ENCODE measurements at places on chromosomes 4 and X.

DNA sequence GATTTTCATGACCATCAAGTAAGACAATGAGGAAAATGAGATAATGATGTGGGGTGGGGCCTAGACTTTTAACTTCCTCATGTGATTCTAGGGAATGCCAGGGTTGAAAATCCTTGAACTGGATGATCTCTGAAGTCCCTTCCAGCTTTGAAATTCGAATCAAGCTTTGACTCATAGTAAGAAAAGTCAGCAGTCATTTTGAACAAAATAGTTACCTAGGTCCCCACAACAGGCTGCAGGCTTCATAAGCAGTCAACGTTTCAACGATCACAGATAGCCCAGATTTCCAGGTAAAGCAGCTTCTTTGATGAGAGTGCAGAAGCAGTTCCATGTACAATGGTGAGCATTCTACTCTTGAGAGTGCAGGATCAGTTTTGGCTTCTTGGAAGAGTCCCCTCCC, 93.7 kb downstream of the GRIA3 start:
- DNase-seq: no peak

DNA sequence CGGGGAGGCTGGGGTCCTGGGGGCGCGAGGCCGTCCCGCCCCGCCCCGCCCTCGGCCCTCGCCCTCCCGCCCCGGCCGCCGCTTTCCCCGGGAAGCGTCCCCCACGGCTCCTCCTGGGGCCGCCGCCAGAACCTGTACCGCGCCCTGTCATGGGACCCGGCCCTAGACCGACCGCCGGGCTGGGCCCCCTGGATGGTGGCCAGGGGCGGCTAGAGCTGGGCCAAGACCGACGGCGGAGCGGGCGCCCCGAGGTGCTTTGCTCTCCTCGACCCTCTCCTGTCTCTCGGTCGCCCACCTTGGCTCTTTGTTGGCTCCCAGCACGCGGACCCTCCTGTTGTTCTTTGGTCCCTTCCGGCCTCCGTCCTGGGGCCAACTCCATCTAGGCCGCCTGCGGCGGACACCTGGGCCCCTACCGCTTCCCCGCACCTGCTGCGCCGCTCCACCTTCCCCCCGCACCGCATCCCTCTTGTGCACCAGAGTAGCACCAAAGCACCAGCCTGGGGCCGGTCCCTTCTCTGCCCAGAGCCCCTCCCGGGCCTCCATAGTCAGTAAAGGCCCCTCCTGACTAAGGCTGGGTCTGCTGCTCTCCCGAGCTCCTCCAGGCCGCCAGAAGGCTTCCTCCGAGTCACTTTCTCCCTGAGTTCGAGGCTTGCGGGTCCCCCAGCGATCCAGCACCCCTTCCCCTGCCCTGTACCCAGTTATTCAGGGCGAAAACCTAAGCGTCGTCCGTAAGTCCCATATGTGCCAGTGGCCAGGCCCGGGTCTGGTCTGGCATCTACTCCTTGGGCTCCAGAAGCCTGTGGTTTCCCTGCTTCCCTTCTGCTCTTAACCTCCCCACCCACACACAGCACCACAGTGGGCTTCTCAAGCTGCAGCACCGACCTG, 587 bp downstream of the TACC3 start:
- no peak for DNase-seq

DNA sequence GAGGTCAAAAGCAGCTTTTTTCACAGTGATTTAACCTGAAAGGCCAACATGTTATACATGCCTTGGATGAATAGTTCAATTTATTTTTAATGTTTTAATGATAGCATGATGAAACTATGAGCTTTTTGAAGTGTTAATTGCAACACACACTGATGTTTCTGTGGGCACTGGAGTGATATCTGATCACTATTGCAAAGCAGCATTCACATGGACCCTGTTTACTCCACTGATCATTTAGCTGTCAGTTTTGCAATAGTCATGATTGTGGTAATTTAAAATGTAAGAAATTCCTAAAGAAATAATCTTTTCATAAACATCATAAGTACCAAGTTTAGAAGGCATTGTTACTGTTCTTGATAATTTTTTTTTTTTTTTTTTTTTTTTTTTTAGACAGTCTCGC, 74.1 kb downstream of the ARSJ start:
- DNase-seq: no peak

GRCh38 chr4:61628727-61629126, 428.6 kb downstream of the ADGRL3 start:
- no peak for DNase-seq

DNA sequence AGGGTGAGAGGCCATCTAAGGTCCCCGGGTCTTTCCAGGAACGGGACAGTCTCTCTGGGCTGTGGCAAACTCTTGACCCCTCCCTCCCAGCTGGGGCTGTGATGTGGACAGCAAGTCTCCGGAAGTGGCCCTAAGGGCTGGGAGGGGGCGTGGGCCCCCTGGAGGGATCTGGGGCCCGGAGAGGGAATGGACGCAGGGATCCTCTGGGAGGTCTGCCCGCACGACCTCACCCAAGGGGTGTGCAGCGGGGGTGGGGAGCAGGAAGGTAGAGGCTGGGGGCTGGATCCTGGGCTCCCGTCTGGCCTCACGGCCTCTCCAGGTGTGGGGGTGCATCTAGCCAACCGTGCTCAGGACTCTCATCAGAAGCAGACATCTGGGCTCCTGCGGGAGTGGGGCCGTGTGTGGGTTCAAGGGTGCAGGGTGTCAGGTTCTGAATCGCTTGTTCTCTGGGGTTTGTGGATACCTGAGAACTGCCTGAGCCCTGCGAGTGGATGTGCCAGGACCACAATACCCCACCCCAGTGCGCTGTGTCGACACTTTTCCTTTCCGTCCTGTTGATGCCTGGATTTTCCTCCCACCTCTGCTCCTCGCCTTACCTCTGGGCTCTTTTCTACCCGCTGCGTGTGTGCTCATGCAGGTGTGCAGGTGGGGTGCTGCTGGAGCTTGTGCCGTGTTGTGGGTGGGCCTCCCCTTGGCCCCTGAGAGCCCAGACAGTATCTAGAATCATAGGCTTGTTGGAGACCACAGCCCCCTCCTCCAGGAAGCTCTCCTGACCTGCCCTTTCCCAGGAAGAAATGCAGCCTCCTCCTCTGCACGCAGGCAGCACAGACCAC, 915 bp downstream of the CPZ start:
- no peak for DNase-seq

- no peak for DNase-seq
These were observed 217.6 kb downstream of the KCTD8 start for GRCh38 chr4:44231006-44231405.

DNA sequence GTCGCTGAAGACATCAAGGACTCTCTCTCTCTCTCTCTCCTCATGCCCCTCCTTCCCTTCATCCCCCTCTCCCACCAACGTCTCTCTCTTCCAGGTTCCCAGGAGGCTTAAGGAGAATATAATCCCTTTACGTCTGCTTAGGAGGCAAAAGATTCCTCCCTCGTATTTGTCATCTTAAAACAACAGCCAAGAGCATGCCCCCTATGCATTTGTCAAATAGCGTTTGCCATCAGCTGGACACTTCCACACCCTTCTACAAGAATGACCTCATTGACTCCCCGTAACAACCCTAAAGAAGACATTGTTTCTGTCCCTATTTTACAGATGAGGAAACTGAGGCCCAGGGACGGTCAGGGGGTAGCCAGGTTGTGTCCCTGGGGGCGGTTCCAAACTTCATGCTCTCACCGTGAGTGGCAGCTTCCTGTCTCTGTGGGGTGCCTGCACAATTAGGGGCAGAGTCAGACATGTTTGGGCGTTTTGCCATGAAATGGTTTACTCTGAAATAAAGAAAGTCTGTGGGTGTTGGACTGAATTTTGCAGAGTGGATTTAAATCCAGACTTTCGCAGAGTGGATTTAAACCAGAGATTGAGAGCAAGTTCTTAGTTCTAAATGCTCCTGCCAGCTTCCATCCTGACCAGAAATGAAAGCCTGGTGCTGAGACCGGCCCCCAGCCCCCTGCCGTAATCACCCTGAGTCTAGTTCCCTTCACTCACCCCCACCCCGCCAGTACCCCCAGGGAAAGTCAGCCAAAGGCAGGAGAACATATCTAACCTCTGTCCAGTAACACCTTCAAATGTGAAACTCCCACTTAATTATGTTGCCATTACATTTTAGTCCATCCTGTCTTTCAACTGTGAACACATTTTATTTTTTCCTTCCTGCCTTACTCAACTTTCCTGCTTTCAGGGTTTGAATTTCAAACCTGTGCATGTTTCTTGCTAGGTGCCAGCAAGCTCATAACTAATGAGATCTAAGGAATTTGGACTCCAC, 44.3 kb upstream of the TBL1X start:
- no peak for DNase-seq

GRCh38 chr4:141099326-141099725, 33.9 kb downstream of the RNF150 start:
- no peak for DNase-seq

DNA sequence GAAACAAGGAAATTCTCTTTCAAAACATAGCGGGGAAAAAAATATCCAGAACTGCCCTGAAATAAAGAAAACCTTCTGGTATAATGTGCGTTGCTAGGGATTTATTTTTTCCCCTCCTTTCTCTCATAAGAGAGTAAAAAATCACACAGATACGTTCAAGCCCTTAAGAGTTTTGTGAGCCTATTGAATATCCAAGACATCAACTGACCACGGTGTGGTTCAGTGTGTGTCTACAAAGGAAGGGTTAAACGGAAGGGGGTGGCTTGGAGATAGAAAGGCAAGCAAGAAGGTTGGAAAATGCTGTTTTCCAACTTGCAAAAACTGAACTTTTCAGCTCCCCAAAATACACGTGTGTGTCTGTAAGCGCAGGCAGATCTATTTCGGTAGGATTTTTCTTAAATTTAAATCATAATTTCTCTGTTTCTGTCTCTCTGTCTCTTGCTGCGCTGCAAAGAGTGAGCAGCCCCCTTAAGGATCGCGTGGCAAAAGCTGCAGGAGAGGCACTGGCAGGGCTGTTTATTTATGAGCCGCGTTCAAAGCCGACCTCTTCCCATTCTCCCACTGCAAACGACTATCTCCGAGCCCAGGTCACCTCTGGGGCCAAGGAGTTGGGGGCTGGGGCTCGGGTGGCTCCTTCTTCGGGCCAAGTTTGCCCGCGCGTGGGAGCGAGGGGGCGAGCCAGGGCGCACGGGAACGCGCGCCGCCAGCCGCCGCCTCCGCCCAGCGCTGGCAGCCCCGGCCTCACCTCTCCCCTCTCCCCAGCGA, 492 bp upstream of the SLIT2 start:
- no peak for DNase-seq

- no peak for DNase-seq
These were observed 108.3 kb upstream of the TEX13A start for GRCh38 chrX:105328773-105329172.

DNA sequence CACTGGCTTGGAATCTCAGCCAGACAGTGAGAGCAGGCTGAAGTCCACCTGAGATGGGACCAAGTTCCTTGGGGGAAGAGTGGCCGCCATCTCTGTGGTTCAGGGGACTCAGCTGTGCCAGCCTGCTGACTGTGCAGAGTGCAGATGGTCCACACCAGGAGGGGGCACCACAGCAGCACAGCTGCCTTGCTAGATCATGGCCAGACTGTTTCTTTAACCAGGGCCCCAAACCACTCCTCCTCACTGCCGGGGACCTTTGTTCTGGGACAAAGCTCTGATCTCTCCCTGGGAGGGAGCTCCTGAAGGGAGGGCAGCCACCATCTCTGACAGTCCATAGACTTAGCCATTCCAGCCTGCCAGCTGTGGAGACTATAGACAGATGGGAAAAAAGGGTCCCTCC, 2189.6 kb downstream of the PCDH7 start:
- DNase-seq: no peak

DNA sequence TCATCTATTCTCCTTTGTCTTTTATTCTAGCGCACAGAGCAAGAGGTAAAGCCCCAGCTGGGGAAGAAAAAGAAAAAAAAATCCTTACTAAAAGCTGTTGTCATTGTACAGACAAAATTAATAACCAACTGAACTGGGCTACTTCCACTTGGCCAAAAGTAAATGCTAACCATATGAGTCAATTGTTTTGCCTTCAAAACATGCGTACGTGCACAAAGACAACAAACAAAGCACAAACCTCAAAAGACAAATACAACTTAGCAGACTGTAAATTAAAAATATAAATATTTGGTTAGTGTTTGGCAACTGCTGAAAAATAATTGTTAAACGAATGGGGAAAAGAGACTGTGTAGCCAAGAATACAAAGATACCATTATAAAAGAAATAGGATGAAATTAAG, 5.9 kb downstream of the EDA2R start:
- DNase-seq: no peak

- DNase-seq: no peak
These were observed 89.7 kb downstream of the AMELX start for GRCh38 chrX:11382930-11383329.

GRCh38 chr4:158521484-158522088, at the start of gene RXFP1:
Gene RXFP1 (plus strand): TSS chr4:158521882. CDS start chr4:158521977, 95 bp downstream.
- no peak for DNase-seq

DNA sequence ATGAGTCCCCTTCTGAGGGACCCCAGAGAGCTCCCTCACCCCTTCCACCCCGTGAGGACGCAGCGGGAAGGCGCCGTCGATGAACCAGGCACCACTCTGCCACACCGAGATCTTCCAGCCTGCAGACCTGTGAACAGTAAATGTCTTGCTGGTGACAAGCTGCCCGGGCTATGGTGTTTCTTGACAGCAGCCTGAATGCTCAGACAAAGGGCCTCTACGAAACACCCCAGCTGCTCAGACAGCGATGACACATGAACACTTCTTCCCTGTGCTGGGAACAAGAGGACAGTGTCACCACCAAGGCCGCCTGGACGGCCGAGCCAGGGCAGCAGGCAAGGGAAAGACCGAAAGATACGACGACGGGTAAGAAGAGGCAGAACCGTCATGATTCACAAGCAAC, 30.6 kb upstream of the GTPBP6 start:
- no peak for DNase-seq

GRCh38 chr4:109321232-109321631, 18.8 kb upstream of the COL25A1 start:
- no peak for DNase-seq

DNA sequence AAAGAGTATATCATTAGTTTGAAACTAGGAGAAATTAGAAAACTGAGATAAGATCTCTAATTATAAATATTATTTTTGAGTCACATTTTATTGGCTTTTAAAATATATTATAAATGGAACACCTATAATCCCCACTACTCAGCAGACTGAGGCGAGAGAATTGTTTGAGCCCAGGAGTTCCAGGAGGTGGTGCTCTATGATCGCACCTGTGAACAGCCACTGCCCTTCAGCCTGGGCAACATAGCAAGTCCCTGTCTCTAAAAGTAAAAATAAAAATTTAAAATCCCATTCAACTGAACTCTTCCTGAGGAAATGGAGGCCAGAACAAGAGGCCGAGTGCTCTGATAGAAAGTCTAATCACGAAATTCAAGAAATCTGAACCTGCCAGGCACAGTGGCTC, 6.3 kb upstream of the C4orf36 start:
- no peak for DNase-seq

DNA sequence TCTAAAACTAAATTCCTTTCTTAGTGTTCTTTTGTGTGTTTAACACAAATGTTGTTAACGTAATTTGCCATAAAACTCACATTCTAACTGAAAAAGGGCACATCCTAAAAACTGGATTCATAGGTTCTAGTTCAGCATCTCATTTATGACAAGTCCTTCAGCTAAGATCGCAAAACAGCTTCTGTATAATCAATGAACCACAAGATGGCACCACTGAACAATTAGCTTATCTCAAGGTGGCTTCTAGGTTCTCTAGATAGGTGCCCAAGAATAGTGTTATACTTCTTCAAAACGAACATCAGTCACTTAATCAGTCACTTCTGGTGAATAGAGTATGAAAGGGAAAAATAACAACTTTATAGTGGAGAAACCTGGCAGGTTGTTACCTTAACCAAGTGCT, 54.3 kb downstream of the NRK start:
- DNase-seq: no peak

Data from activated T-cell treated with anti-CD3 and anti-CD28 coated beads, Interleukin-2, amount 50 U/mL, for 24 hours (primary cell).